ENCODE measurements at places on chromosomes 6 and 20.

- DNase-seq = no peak
These were observed 27.0 kb downstream of the SOD2 start for GRCh38 chr6:159665868-159666635.

- no peak for DNase-seq
These were observed 3.2 kb downstream of the TXLNB start for GRCh38 chr6:139288496-139289040.

GRCh38 chr6:112752305-112752704 lies 405.2 kb downstream of the RFPL4B start:
- no peak for DNase-seq

DNA sequence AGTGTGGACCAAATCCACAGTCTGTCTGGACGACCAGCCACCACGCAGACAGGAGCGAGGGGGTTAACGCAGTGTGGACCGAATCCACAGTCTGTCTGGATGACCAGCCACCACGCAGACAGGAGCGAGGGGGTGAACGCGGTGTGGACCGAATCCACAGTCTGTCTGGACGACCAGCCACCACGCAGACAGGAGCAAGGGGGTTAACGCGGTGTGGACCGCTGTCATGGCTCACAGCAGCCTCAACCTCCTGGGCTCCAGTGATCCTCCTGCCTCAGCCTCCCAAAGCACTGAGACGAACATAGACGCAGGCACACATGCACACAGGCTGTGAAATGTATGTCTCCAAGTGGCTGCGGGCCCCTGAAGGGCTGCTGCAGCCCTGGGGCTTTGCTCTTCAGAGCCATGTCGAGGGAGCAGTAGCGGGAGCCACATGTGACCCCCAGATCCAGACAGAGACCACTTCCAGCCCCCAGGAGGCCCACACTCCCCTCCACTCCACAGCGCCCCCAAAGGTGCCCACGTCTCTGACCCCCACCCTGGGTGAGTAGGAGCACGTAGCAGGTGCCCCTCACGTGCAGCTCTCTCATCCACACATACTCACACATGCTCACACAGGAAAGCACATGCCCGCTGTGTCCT lies 98.1 kb downstream of the YTHDF1 start:
- DNase-seq = no peak

- DNase-seq = peak; percentile 40
These were observed 86.7 kb upstream of the BACH2 start for GRCh38 chr6:90383196-90383822.

GRCh38 chr20:6700563-6701329 lies 66.7 kb upstream of the BMP2 start:
- DNase-seq = no peak

GRCh38 chr6:103255132-103255531 lies 1604.6 kb downstream of the HACE1 start:
- no peak for DNase-seq

- peak; percentile 12 for DNase-seq
These were observed 84.9 kb upstream of the ASF1A start for GRCh38 chr6:118808793-118809638.

GRCh38 chr6:8005136-8005535 lies 59.1 kb downstream of the BLOC1S5 start:
- no peak for DNase-seq

DNA sequence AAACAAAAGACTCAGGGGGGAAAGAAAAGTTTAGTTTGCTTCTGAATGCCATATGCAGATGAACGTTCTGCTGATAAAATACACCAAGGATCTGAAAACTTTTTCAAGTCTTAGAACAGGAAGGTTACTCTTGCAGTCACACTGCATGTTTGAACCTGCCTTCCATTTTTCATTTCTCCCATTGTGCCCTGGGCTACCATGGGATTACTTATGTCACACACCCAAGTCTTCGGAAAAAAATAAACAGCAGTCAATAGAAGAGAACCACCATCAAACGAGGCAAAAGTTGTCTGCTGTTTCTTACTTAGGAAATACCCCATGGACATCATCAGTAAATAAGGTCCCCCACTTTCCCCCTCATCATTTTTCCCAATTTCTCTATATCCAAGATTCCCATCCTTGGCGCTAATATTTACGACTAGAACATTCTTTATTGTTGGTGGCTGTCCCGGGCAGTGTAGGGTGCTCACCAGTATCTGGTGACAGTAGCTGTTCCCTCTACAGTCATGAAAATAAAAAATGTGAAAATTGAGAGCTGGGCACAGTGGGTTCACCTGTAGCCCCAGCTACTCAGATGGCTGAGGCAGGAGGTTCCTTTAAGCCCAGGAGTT lies 202.5 kb downstream of the BCAS1 start:
- no peak for DNase-seq

GRCh38 chr6:110643175-110643574 lies 166.8 kb upstream of the SLC22A16 start:
- no peak for DNase-seq

DNA sequence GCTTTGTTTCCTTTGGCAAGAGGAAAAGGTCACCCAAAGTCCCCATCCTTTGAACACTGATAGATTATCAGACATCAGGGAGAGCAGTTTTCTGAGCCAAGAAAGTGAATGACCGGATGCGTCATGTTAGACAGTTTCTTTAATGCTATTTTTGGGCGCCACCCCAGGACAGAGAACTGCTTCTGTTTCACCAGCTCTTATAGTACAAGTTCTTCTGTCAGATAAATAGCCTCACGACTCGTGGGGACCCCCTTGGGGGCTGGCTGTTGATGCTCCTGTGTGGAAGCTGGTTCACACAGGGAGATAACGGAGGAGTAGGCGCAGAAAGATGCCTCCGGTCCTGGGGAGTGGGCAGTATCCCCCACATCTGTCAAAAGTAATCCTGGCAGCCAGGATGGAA lies 54.6 kb downstream of the NPEPL1 start:
- no peak for DNase-seq

- no peak for DNase-seq
These were observed 83.9 kb downstream of the DLL1 start for GRCh38 chr6:170206851-170207431.

GRCh38 chr20:36833275-36834020 lies 42.5 kb upstream of the TLDC2 start:
- no peak for DNase-seq

- DNase-seq = peak; percentile 22
These were observed 102.3 kb downstream of the HIVEP2 start for GRCh38 chr6:142842418-142843261.

- DNase-seq = no peak
These were observed 69.7 kb downstream of the RFPL4B start for GRCh38 chr6:112416866-112417265.

- no peak for DNase-seq
These were observed 24.9 kb upstream of the CFAP206 start for GRCh38 chr6:87382861-87383260.

DNA sequence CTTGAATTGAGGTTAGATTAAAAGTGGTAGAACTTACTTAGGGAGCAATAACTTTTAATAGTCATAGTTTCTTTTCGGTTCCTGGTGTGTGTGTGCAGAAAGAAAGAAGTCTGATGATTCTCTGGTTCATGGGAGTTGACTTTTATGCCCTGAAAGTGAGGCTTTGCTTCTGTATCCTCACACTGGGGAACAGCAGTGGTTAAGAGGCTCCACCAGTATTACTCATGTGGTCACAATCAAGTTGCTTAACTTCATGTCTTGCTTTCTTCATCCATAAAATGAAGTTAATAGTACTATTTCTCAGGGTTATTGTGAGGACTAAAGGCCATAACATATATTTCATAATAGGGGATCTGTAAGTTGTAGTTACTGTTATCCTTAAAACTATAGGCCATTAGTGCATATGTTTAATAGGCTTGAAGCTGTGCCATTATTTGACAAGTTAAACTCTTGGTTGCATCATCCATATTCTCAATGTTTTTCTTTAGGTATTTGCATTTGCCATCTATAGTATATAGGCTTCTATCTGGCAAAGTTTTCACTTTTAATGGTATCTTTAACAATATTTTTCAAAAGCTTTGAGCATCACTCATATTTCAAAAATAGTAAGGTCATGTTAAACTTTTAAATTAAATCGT lies 262.4 kb downstream of the PLCB1 start:
- DNase-seq = no peak

GRCh38 chr6:40383348-40384115 lies 203.6 kb downstream of the LRFN2 start:
- DNase-seq = no peak

GRCh38 chr6:90403489-90404381 lies 107.1 kb upstream of the BACH2 start:
- DNase-seq = no peak

- DNase-seq = no peak
These were observed 382.4 kb upstream of the ADGRB3 start for GRCh38 chr6:68252632-68253031.

DNA sequence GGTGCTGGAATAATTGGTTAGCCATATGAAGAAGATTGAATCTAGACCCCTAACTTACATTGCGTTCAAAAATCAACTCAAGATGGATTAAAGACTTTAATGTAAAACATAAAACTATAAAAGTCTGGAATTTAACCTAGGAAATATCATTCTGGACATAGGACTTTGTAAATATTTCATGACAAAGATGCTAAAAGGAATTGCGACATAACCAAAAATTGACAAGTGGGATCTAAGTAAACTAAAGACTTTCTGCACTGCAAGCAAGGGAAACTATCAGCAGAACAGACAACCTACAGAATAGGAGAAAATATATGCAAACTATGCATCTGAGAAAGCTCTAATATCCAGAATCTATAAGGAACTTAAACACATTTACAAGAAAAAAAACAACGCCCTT lies 45.5 kb upstream of the SLC35F1 start:
- no peak for DNase-seq

DNA sequence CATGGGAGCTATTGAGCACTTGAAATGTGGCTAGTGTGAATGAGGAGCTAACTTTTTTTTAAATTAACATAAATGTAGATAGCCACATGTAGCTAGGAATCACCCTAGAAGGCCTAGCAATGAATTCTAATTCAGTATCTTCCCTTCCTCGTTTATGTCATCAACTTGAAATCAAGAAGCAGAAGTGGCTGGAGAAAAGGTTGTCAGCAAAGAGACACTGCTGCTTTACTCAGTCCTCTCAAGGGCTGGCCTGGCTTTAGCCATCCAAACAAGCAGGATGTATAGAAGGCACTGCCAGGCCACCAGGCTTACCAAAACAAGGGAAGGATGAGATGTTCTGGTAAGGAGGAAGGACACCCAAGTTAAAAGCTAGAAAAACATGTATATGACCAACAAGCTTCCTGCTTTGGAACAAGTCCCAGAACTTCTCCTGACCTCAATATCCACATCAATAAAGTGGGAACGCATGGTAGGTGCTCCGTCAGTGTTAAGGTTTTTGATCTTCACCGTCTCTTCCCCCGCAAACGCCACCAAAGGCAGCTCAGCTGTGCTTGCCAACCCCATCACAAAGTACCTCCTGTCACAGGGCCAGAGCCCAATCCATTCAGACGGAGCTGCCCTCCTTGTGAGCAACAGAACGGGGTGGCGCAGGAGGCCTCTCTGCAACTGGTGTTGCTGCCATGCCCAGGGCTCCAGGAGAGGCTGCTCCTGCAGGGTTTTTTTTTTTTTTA lies 235.8 kb upstream of the RIN2 start:
- no peak for DNase-seq

- no peak for DNase-seq
These were observed 195.1 kb downstream of the HDGFL1 start for GRCh38 chr6:22764496-22764895.

DNA sequence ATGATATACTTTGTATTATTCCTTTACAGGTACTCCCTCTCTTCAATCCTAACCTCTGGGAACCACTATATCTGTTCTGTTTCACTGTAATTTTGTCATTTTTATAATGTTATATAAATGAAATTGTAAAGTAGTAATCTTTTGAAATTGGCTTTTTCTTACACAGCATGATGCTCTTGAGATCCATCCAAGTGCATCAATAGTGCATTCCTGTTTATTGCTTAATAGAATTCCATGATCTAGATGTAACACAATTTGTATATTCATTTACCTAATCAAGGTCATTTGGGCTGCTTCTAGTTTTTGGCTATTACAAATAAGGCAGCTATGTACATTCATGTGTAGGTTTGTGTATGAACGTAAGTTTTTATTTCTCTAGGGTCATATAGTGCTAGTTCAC lies 174.6 kb downstream of the KHDC1L start:
- no peak for DNase-seq

DNA sequence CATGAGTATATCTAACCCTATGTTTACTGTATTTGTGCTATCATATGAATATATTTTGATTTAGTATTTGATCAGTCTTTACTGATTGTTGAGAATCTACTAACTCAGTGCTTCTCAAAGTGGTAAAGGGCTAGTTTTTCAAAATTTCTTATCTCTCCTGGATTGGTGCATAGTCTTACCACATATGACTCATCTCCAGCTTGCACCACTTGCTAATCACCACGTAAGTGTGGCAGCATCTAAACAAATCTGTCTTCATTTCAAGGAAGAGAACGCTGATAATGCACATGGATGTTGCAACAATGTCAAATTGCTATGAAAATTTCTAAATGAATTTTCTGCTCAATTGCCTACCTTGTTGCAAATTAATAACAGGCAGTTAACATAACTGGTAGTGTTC lies 299.5 kb downstream of the PAX1 start:
- DNase-seq = no peak

DNA sequence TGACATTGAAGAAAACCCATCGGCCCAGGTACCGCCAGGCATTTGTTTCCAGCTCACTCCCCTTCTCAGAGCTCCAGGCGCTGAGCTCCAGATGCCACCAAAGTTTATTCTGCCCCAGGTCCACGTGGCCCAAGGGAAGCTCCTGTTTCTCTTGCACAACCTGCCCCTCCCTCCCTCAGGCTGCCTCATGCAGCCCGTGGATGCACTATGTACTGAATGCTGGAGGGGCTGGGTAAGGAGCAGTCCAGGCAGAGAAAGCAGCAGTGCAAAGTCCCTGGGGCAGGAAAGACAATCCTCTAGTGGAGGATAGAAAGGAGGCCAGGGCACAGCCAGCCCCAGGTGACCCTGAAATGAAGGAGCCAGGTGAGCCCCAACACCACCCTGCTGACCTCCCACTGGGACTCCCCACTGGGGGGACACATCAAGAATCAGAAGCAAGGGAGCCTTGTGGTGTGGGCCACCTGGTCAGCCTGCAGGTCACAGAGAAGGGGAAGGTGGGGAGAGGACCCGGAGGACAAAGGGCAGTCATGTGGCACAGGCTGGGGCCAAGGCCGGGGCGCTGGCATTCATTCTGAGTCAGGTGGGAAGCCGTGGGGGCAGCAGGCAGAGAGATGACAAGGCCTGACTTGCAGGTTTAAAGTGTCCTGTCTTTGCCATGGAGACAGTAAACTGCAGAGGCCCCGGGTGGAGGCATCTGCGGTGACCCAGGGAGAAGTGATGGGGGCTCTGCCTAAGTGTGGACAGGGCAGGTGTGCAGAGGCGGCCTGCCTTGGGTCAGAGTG lies 230.1 kb downstream of the PREX1 start:
- DNase-seq = no peak

GRCh38 chr20:22807045-22807444 lies 222.7 kb upstream of the FOXA2 start:
- DNase-seq = no peak

GRCh38 chr20:38377039-38377685 lies 30.9 kb downstream of the LBP start:
- no peak for DNase-seq

GRCh38 chr6:86820750-86821149 lies 116.6 kb upstream of the HTR1E start:
- no peak for DNase-seq

GRCh38 chr20:62887860-62888239 lies 26.2 kb upstream of the TCFL5 start:
- DNase-seq = no peak

GRCh38 chr6:37160922-37161778 lies 8.8 kb upstream of the PIM1 start:
- DNase-seq = no peak

Measured in CD8-positive, alpha-beta memory T cell (primary cell).